ENCODE measurements at places on chromosomes 13 and 19.

DNA sequence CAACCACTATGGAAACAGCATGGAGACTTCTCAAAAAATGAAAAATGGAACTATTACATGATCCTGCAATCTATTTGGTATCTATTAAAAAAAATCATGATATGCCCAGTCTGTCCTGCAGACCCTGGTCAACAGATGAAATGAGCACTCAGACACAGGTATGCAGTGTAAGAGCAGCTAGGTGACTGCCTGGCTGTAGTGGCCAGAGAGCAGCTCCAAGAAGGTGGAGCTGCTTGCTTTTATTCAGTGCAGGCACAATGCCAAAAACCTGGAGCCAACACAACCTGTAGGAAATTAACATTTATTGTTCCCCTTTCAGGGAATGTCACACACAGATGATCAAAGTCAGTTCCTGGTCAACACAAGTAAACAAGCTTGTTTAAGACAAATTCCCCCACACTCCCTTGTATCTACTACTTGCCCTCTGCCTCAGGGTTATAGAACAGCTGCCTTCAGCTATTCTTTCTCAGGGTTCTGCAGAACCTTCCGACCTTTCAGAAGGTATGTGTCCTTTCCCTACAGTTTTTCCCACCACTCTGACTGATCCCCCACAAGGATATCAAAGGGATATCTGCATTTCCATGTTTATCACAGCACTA, 933.7 kb upstream of the SLITRK5 start:
- DNase-seq: no peak

- DNase-seq: no peak
Observed at GRCh38 chr13:100149389-100149788, 60.5 kb downstream of the PCCA start.

GRCh38 chr13:42885325-42885724, 103.9 kb downstream of the FAM216B start:
- DNase-seq: no peak

DNA sequence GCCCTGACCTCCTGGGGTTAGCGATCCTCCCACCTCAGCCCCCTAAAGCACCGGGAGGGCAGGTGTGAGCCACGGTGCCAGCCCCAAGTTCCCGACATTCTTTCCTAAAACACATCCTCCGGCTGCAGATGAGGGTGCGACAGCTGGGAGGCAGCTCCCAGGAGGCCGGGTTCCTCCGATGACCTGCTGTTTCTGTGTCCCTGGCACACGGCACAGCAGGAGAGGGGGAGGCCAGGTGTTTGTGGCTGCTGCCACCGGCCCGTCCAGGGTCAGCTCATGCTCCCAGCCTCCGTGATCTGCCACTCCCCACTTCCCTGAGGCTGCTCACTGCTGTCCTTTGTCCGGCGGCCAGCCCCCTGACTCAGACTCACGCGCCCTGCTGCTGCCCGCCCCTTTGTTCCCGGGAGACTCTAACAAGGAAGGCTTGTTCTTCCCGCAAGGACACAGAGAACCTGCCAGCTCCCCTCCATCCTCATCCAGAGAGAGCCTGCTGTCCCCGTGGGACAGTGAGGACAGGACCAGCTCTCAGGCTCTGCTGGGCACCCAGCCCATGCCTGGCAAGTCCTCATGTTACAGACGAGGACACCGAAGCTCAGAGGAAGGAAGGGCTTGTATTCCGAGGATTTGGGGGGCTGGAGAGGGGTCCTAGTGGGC, 10.6 kb upstream of the MADCAM1 start:
- no peak for DNase-seq

DNA sequence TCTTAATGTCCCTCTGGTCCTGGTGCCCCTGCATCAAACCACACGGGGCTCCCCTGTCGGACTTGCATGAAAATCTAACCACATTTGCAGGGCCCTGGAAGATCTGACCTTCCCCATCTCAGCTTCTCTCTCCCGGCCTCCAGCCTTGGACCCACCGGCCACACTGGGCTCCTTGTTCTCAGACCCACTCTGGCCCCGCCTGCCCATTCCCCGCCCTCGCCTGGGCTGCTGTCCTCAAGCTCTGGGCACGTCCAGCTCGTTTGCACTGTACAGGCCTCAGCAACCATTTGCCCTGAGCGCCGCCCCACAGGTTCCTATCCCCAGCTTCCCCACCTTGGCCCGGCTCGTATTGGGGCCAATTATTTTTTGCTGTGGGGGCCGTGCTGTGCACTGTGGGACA, 10.5 kb downstream of the MYO9B start:
- DNase-seq: no peak

DNA sequence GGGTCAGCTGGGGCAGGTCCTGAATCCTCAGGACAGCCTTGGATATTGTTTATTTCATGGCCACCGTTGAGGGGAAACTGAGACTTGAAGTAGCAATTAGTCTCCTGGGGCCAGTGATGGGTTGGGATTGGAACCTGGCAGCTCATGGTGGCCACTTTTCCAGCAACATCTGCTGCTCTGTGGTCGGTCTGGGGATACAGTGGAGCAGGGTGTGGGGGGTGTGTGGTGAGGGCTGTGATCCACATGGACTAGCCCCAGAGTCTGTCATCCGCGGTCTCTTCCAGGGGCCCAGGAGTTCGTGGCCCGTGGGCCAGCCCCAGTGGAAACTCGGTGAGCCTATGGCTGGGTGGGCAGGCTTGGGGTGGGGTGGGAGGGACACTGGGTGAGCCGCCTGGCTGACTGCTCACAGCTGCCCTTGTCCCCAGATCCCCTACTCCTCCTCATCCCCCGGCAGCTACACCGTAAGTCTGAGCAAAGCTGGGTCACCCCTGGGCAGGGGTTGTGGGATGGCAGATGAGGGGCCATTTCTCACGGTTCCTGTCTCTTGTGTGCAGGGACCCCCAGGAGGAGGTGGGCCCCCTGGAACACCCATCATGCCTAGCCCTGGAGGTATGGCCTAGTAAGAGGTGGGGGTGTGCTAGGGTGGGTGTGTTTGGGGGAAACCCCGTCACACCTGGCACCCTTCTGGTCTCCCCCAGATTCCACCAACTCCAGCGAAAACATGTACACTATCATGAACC, 5.5 kb downstream of the ISYNA1 start:
- DNase-seq: no peak

- no peak for DNase-seq
Observed at GRCh38 chr19:37899453-37899852, 6.9 kb downstream of the WDR87 start.

DNA sequence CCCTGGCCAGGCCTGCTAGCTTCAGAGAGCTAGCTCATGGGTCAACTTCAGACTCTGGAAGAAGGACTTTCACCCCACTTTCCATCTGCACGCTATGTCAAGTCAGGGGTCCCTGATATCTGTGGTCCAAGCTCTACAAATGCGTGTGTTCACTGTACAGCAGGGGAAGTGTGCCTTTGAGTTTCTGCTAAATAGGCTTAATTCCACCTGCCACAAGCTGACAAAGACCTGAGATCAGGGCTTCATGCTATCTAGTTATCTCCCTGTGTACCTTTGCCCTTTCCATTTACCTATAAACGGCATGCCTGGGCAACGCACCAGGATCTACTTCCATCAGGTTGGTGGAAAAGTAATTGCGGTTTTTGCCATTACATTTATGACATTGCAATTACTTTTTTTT, 10.7 kb upstream of the SULT2A1 start:
- no peak for DNase-seq

DNA sequence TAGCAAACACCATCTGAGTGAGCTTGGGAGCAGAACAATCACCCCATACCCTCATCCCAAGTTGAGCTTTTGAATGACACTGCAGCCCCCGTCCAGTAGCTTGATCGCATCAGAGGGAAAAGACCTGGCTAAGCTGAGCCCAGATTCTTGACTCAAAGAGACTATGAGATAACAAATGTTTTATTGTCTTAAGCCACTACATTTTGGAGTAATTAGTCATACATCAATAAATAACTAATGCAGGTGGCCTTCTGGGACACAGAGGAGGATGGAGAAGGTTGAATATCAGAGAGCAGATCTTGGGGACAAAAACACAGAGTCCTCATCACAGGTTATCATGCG, 24.6 kb upstream of the IGSF23 start:
- DNase-seq: no peak

GRCh38 chr19:7426986-7427385, 61.8 kb downstream of the PEX11G start:
- no peak for DNase-seq

- no peak for DNase-seq
Observed at GRCh38 chr13:98206946-98207345, 29.9 kb upstream of the RNF113B start.

DNA sequence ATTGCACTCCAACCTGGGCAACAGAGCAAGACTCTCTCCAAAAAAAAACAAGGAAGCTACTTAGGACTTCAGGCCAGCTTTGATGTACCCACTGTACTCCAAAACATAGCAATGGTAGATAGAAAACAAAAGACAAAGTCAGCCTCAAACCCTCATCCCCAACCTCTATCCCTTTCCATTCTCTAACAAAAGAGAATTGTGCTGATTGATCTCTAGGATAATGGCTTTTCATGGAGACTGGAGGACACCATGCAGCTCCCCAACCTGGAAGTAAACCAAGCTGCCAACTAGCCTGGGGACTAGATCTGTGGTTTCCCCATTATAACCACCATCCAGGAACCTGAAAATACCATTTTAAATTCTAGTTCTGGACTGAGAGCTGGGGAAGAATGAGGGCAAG, 4.3 kb upstream of the ZDHHC20 start:
- DNase-seq: no peak

DNA sequence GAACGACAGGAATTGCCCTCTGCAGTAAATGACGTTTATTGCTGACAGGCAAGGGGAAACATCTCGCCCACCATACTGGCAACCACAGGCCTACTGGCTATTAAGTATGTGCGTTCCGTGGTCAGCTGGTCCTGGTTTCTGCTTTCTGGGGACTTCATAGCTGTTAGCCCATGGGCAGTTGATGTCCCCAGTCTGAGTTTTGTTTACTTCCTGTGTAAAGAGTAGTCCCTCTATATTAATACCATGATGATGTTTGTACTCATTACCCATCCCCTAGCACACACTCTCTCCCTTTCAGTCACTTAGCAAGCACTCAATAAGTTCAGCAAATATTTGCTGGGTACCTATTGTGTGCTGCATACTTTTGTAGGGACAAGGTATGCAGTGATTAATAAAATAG, 6.5 kb upstream of the MIA start:
- DNase-seq: no peak

DNA sequence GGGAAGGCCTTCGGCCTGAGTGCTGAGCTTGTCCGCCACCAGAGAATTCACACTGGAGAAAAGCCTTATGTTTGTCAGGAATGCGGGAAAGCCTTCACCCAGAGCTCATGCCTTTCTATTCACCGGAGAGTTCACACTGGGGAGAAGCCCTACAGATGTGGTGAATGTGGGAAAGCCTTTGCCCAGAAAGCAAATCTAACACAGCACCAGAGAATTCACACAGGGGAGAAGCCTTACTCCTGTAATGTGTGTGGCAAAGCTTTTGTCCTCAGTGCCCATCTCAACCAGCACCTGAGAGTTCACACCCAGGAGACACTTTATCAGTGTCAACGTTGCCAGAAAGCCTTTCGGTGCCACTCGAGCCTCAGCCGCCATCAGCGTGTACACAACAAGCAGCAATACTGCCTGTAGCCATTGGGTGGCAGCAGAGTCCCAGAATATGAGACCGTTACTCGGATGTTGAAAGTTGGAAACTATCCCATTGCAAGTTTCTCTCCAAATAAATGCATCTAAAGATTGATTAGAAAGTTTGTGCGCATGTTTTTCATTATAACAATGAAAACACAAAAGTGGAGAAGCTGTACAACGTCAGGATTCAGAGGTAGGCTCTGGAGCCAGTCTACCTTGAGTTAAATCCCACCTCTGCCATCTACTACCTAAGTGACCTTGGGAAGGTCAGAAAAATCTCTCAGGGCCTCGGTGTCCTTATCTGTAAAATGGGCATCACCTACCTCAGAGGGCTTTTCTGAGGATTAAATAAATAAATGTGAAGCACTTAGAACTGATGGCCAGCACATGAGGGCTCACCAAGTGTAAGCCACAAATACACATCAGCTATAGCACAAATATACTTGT, 21.1 kb downstream of the ZNF473 start:
- peak; percentile 76 for DNase-seq

- no peak for DNase-seq
Observed at GRCh38 chr13:29799041-29799440, 51.4 kb downstream of the UBL3 start.

DNA sequence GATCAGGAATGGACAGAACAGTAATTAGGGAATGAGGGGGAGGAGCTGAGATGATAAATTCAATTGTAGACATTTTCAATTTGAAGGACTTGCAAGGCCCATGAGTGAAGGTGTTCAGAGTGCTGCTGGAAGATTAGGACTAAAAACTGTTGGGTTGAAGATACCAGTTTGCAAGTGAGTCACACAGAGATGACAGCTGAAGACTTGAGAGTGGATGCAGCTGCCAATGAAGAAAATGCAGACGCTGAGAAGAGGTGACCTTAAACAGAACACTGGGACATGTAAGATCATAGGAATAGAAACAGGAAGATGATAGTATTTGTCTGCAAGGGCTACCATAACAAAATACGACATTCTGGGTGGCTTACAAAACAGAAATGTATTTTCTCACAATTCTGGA, 1716.5 kb upstream of the SLC10A2 start:
- no peak for DNase-seq

DNA sequence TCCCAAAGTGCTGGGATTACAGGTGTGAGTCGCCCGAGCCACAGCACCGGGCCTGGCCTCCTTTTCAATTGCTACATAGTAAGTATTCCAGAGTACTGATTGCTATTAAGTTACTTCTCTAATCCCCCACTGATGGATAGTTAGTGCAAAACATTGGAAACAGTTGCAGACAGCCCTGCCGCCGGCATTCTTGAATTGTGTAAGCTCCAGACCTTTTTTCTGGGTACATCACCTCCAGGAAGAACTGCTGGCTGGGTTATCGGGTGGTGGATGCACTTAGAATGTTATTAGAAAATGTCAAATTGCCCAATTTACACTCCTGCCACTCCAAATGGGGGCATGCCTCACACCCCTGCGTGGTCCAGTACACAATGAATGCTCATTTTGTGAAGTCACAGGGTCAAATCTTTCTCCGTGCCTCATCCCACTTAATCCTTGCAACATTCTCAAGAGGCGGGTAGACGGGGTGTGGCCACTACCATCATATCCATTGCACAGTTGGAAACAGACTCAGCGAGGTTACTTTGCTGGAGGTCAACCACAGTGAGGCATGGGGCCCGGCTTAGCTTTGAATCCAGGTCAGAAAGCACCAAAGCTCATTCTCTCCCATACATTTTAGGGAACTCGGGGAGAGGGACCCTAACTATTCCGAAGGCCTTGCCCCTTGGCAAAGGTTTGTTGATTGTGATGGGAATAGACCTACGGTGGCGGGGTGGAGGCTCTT, 1.0 kb upstream of the KDM4B start:
- DNase-seq: no peak

- no peak for DNase-seq
Observed at GRCh38 chr13:46717275-46717674, 79.7 kb downstream of the ESD start.

GRCh38 chr13:38346764-38347163, 2.9 kb upstream of the UFM1 start:
- no peak for DNase-seq

- DNase-seq: peak; percentile 36
Observed at GRCh38 chr19:38224014-38224862, at the start of gene DPF1. DPF1 (minus strand) TSS chr19:38224222; CDS start chr19:38224142, 80 bp downstream.
